Caki2 (cell line): ENCODE measurements at places on chromosomes 5 and 9.
A peak's percentile ranks its signal among the peaks of the same experiment; 100 is the strongest.

DNA sequence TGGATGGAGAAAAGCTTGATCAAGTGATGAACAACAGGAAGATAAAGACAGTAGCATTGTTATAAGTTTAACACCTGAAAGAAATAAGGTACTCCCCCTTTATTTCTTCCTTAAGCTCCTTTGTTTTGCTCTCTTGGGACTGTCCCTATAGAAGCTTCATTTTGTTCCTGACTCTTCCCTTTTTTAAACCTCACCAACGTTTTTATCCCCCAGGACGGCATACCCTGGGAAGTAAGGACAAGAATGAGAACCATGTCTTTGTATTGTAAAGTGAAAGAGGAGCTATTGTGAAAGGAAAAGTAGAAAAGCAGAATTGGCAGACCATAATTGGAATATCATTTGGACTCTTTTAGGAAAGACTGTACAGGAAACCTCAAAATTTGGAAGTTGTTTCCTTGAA is 1368.6 kb upstream of the C9orf72 start:
- no peak for DNase-seq

- no peak for DNase-seq
These were observed 25.4 kb upstream of the ANXA6 start for GRCh38 chr5:151182976-151183375.

DNA sequence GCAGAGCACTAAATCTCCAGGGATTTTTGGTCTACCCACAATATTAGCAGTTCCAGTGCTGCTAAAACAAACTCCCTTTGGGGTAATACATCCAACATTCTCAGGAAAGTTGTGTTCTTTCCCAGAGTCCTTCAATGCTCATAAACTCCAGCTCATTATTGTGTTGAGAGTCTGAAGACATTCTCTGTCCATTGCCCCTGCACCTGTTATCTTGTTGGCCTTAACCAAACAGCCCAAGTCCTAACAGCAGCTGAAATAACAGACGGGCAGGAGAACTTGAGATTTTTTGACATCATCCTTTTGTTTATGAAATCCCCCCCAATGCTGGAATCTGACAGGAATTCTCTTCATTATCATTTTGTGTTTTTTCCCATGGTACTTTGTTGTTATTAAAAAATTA is 110.8 kb downstream of the PAPPA start:
- DNase-seq: no peak

DNA sequence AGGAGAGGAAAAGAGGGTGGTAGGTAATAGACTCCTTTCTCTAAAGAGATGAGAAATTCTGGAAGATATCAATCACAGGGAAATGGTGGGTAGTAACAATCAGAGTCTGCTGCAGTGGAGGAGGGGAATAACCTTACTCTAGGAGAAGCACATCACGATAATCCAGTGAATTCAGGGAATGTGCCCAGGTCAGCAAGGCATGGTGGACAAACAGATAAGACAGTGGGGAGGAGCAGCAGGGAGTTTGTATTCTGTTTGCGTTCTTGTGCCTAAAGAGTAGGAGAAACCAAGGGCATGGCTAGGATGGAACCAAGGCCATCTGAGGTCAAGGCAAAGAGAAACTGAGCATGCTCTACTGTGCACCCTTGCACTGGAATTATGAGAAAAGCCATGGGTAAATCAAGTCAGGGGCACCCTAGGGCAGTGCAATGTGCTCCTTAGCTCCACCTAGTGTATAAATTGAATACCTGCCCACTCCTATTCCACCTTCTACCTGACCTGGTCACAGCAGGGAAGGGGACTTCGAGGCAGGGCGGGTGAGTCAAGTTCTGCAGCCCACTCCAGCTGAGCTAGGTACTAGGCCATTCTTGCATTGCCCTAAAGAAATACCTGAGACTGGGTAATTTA is 31.6 kb downstream of the RETREG1 start:
- no peak for DNase-seq

DNA sequence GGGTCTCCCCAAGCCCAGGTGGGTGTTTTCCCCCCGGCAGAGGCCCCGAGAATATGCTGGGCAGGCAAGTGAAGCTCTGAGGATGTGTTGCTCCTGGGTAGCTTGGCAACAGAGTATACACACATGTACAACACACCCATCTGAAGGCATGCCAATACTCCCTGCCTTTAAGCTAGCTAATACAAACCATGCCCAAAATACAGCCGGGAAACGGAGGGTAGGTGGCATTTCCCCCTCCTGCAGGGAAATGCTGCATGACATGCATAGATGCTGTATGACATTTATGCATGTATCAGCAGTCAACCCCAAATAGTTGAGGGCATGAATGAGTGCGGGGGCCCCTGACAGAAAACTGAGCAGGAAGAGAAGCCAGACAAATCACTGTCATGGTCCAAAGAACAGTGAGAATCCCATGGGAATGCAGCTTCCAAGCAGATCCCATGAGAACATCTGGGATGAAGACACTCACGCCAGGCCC is 614.1 kb downstream of the EBF1 start:
- no peak for DNase-seq

DNA sequence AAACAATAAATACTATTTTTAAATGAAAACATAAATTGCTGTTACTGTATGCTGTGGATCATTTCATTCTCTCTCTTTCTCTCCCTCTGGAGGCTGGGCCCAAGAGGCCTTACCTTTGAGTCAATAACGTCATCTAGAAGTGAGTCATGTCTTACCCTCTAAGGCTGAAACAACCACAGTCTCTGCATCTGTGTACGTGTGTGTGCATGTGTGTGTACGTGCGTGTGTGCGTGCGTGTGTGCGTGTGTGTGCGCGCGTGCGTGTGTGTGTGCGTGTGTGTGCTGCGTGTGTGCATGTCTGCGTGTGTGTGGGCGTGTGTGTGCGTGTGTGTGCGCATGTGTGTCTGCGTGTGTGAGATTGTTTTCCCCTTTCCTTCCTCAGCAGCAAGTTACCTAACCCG is 13.6 kb upstream of the IL17B start:
- peak; percentile 49 for DNase-seq

GRCh38 chr9:135239100-135239768 is 151.8 kb downstream of the OLFM1 start:
- DNase-seq: no peak

GRCh38 chr9:134272302-134273023 is 53.8 kb upstream of the RXRA start:
- DNase-seq: no peak

GRCh38 chr9:82488313-82489200 is 500.0 kb downstream of the SPATA31D1 start:
- DNase-seq: peak; percentile 59

- no peak for DNase-seq
These were observed 15.1 kb downstream of the LPAR1 start for GRCh38 chr9:111023128-111023527.

- DNase-seq: no peak
These were observed 113.2 kb downstream of the JAKMIP2 start for GRCh38 chr5:147669169-147669869.

- peak; percentile 47 for DNase-seq
These were observed 1.5 kb downstream of the NFIL3 start for GRCh38 chr9:91421971-91422757.

DNA sequence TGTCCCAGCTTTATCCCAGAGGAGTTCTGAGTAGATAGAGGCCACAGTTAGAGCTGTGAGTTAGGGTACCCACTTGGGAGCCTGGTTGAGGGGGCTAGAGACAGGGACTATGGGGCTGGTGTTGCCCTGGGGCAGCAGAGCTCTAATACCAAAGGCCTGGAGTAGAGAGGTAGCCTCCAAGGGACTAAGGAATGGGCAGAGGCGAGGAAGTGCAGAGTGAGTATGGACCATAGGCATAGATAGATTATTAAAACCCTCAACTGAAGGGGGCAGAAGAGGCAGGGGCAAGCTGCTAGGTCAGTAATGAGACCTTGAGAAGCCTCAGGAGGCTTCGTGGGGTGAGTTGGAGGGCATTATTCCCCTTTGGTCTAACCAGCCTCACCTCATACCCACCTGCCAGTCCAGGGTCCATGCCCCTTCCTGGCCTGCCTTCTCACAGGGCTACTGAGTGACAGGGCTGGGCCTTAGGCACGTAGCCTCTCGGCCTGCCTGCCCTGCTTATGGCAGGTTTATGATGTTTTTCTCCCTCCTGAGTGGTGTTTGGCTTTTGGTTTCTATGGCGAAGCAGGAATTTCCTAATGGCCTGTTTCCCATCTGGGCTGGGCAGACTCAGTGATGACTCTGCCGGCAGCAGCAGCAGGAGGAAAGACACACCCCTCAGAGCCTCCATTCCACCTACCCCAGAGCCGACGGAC is 8.0 kb downstream of the PDLIM4 start:
- peak; percentile 90 for DNase-seq

DNA sequence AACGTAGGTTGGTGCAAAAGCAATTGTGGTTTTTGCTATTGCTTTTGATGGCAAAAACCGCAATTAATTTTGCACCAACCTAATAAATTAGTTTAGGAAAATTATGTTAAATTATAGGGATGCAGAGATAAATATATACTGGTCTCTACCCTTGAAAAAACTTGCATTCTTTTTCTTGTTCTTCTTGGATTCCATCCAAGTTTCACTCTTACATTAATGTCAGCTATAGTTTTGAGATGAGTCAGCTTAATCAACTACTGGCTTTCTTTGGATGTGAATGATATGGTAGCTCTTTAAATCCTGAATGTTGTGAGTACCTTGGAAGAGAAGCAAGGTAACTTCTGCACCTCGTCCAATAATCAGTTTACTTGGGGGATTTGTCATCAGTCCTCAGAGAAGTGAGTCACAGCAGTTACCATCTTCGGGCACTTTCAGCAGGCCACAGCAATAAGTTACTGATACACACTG is 549.0 kb upstream of the ZNF608 start:
- DNase-seq: peak; percentile 34

DNA sequence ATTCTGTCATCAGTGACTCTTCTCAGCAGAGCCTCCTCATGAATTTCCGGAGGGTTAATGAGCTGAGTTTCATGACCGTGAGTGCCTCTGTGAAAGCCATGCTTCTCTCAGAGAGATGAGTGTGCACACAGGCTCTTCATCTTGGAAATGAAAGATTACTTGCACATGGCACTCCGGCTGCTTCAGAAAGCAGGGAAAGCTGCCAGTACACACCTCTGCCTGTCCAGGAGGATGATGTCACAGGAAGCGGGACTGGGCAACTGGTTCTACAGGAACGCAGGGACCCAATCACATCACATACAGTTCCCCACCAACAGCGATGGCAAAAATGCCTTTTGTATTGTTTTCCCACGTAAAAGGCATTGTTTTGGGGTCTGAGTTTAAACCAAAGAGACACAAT is 286.0 kb upstream of the DAP start:
- DNase-seq: no peak

DNA sequence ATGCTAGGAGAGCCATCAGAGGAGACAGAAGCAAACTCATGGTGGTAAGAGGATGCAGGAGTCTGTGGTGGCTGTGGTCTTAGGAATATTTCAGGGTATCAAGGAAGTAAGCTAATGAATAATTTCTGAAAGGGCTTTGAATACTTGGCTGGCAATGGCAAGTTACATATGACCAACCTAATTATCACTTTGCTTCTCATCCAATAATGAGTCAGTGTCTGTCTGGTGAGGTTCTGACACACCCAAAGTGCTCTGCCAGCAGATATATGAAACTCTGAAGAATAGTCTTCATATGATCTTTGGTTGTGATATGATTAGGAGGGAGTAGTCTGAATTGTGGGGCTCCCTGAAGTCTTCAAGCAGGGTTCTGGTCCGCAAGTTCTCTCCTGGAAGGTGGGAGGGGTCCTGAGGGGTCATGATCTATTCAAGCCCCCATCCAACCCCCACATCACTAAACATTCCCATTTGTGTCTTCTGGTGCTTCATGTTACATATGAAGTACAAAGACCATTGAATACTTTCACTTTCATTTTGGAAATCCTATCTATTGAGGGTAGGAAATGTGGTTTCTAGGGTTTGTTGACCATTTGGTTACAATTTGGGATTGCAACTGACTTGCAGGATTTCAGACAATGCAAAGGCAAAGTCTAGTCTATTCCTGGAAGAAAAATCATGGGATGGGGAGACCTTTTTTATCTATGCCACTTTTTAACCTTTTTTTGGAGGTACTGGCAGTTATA is 199.9 kb upstream of the CDKN2B start:
- DNase-seq: peak; percentile 57

DNA sequence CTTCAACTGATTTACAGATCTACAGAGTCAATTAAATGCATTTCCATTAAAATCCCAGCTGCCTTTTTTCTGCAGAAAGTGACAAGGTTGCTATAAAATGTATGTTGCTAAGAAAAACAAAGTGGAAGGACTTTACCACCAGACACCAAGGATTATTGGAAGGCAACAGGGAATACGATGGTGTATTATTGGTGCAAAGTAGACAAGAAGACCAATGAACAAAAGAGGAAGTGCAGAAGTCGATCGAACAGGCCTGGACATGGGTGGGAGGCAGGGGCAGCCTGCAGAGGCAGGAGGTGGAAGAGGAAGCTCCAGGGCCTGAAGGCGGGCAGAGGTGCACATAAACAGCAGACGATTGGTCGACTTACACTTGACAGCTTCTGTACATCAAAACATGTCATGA is 10.6 kb upstream of the SLC6A19 start:
- DNase-seq: no peak

DNA sequence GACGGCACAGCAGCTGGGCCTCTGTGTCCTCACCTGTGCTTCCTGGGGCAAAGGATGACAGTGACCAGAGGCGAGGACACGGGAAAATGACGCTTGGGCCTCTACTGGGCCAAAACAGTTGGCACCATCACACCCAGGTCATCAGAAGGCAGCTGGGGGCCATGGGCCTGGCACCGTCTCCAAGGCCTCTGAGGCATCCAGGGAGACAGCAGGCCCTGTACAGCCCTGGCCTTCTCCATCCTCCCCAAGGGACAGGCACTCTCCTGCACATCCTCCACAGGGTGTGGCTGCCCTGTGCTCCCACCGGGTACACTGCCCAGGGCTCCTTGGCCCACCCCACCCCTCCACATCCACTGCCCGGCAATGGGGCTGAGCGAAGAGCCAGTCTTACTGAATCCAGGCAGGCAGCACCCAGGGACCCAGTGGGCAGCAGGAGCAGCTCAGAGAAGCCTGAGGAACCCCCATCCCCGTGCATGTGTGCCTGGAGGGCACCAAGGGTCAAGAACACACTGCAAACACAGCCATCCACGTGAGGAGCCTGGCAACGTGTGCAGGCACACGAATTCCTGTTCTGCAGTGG is 4.0 kb downstream of the LPCAT1 start:
- no peak for DNase-seq

- no peak for DNase-seq
These were observed 70.3 kb downstream of the SPTLC1 start for GRCh38 chr9:92044936-92045335.

GRCh38 chr9:21095561-21095960 is 17.8 kb upstream of the IFNB1 start:
- DNase-seq: no peak

- DNase-seq: no peak
These were observed 21.5 kb upstream of the AKNA start for GRCh38 chr9:114409103-114409780.

GRCh38 chr5:37918424-37918823 is 78.6 kb upstream of the GDNF start:
- DNase-seq: no peak

GRCh38 chr9:69961843-69962242 is 81.8 kb upstream of the MAMDC2 start:
- DNase-seq: no peak

GRCh38 chr5:139783436-139783965 is 12.1 kb upstream of the PSD2 start:
- DNase-seq: no peak
